ENCODE measurements at places on chromosomes 6 and 20.

- no peak for DNase-seq
Observed at GRCh38 chr6:98323605-98324004, 510.8 kb upstream of the POU3F2 start.

- DNase-seq: no peak
Observed at GRCh38 chr6:12126051-12126450, 113.9 kb downstream of the HIVEP1 start.

DNA sequence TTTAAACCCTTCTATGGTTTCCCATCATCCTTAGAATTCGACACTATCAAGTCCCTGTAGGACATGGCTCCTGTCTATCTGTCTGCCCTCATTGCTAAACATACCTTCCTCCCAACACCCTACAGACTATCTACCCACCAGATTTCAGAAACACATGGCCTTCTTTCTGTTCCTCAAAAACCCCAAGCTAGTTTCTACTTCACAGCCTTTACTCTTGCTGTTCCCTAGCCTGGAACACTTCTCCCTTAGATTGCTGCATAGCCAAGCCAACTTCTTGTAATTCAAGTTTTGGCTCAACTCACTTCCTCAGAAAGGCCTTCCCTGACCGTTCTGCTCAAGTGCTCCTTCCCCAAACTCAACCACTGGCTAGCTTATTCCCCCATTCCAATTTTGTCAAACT is 156.2 kb downstream of the BTBD9 start:
- DNase-seq: no peak

DNA sequence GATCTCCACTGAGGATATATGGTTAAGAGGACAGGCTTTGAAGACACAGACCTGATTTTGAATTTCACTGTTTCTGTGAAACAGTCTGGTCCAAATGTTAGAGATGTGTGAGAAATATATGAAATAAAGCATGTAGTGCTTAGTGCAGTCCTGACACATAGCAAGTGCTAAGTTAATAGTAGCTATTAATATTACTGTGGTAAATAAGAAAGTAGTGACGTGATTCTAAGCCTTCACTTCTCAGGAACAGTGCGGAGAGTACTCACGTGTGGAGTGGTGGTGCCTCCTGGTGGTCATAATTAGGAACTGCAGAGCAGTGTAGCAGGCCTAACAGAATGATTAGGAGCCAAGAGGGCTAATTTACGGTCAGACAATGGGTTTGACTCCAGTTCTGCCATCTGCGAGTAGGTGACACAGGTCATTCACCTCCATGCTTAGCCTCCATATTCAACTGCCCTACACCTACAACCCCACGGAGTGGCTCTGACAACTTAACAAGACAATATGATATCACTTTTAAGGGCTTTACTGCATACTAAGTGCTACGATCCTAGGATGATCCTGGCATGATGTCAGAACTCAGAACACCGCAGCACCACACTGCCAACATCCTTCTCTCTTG is 106.2 kb downstream of the JPH2 start:
- DNase-seq: peak; percentile 86

DNA sequence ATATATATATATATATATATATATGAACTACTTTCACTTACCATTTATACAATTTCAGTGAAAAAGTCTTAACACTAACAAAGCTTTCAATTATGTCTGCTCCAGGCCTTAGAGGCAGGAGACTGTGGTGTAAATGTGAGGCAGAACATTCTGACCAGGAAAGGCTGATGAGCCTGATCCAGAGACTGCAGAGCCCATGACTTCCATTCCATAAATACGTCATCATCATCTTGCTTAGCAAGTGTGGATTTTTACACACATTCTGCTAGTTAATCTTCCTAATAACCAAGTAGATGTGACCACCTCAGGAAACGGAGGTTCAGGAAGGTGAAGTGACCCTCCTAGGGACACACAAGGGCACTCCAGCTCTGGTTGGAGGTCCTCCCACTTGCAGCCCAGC is 14.9 kb downstream of the TRERF1 start:
- no peak for DNase-seq
